Suppressor macrophage treated with lipopolysaccharide for 1 hour (primary cell): ENCODE measurements at places on chromosomes 4 and X.

- no peak for DNase-seq
These were observed 8.4 kb upstream of the MSMO1 start for GRCh38 chr4:165319030-165319429.

GRCh38 chr4:110850461-110851442 is 227.9 kb upstream of the PITX2 start:
- no peak for DNase-seq

- no peak for DNase-seq
These were observed 74.3 kb upstream of the IQCM start for GRCh38 chr4:149889991-149890390.

- no peak for DNase-seq
These were observed 13.0 kb downstream of the RGN start for GRCh38 chrX:47091149-47091775.

- DNase-seq, result peak; percentile 57
These were observed at the start of gene OPHN1 for GRCh38 chrX:68433155-68433980. Gene OPHN1, minus strand, starts transcription at chrX:68433495. Its CDS starts 475 bp downstream, at chrX:68433020.

GRCh38 chrX:150334100-150334499 is 29.0 kb upstream of the MAMLD1 start:
- no peak for DNase-seq

DNA sequence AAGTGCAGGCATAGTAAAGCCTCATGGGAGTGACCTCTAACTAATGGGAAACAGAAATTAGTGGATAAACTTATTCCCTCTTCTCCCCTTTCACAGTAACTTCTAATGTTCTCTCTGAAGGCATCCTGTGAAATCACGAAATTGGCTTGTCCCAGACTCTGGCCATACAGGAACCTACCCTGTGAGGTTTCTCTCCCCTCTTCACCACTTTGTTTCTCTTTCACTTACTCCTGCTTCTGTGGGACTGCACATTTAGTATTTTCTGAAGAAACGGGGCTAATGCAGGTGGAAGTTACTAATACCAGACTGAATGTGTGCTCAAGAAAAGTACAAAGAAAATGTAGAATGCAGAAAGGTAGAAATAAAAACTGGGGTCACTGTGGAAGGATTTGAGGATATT is 20.0 kb downstream of the ZNF330 start:
- no peak for DNase-seq

DNA sequence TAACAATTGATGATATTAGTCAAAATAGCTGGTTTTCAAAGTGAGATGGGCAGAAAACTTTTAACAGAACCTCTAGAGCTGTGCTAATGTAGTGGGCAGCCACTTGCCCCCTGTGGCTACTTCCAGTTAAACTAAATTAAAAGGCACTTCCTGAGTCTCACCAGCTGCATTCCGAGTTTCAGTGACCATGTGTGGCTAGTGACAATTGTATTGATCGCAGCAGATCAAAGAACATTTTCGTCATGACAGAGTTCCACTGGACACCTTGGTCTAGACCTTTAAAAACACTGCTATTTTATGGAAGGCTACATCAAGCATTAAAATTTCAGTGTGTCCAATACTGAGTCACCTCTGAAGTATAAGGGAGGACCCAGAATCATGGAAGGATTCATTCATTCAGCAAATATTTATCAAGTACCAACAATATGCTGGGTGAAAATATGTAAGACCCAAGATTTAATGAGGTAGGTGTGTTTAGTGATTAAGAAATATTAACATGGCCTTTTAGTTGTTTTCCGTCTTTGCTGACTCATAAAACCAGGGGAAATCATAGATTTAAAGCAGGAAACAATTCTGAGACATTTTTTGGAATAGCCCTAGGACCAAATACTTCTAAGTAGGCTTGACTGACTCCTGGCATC is 5.1 kb upstream of the FAT1 start:
- no peak for DNase-seq

GRCh38 chrX:43716144-43716543 is 60.0 kb downstream of the MAOA start:
- no peak for DNase-seq

DNA sequence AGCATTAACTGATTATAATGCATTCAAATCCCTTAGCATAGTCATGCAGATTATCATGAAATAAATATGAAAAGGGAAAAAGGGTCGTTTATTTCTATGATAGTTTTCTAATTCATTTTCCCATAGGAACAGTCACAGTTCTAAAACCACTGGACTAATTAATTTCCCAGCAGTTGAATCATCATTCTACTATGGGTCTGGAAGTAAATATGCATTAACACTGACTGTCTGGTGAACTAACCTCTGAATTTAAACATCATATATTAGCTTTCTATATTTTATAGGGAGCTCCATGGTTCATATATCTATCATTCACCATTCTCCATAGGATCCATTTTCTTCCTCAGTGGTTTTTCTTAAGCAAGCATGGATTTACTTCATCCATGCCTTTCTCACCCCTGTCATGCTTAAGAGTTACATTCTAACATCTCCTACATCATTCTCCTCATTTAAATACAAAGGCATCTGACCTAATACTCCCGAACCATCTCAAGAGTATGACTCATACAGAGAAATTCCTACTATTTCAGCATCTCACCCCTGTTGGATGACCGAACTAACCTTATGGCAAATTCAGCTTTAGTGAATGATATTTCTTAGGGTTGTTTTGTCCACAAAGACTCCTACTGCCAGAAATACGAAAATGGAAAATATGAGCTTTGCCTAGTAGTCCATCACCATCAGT is 198.7 kb upstream of the ADAMTS3 start:
- DNase-seq, result peak; percentile 1

DNA sequence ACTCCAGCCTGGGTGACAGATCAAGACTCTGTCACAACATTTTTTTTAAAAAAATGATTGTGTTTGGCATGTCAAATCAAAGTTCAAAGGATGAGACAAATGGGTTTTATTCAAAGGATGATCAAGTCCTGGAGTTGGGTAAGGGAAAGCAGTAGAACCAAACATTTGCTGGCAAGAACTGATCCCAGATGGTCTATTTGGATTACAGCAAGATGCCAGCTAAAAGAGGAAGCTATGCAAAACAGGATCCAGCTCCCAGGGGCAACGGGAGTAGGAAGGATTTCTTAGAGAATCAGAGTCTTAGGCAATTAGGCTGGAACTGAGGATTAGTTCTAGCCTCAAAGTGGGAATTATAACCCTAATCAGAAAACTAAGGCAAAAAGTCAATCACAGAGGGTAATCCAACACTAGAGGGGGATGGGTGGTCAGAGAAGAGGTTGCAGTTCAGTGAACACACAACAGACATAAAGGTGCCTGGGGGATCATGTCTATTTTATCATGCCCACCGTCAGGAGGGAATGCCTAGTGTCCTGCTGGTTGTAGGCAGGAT is 133.0 kb upstream of the PLS3 start:
- DNase-seq, result no peak

DNA sequence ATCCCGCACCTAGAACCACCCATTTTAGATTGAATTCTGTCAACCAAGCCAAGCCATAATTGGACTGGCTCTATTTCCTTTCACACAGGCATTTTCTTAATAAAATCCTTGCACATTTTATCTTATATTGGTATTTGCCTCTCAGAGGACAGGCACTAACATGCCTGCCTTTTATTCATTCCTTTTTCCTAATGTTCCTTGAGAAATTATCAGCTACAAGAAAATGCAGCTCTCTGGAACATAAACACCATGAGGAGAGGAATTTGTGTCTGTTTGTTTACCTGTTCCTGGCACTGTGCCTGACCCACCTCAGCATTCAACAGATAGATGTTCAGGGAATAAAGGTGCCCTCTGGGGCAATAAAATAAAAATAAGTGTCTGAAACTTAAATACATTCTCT is 116.2 kb downstream of the PDHA2 start:
- no peak for DNase-seq

- no peak for DNase-seq
These were observed 27.4 kb downstream of the PRSS12 start for GRCh38 chr4:118325431-118325830.

DNA sequence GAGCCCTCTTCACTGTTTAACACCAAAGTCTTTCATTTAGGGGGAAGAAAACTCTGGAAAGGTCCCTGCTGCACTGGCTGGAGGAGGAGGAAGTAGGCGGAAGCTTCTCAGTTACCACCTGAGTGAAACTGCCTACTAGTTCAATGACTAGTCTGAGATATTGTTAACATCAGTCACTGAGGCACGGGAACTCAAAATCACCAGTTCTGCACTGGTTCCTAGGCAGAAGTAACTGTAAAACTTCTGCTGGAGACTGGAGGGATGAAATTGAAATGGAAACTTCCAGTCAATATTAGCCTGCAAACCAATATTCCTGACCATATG is 178.3 kb downstream of the SNCA start:
- no peak for DNase-seq

DNA sequence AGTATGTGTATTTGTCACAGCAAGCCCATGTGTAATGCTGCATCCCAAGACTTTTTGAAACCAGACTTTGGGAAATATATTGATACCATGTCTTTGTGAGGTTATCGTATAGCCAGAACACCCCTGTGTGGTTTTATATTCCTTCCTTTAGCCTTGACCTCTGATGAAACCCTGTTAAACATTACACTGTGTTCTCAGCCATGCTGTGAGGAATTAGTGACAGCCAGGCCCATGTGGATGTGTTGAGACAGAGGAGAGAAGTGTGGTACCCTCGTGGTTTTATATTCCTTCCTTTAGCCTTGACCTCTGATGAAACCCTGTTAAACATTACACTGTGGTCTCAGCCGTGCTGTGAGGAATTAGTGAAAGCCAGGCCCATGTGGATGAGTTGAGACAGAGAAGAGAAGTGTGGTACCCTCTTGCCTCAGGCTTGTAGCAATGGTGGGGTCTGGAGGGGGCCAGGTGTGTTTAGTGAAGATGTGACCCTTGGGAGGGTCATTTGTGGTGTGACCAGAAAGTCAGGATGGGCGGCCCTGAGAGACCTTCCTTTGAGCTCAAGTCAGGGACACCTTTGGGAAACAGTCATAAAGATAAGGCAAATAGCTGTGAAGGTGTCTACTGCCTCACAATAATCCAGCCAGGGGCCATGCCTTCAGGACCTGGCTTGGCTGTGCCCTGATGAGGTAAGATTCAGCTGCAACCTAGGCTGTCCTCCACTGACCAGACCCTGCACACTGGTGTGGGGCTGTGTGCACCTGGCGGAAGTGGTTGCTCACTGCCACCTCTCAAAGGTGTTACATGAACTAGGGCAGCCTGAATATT is 110.0 kb downstream of the IRF2 start:
- DNase-seq, result no peak

DNA sequence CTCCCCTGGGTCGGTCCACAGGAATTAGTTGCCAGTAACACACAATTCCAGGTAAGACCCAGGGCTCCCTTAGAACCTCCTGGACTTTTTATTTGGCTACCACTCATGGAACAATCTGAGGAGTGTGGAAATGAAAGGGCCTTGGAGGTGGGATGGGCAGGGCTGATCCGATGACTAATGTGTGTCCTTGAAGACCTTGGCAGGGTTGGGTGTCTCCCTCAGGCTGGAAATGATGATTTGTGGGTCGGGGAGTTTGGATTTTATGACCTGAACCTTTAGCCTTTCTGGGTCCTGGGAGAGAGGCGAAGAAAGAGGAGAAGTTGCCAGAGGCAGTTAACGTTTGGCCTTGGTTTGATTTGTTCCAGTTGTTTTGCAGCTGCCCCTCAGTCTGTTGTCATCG is 425.0 kb downstream of the MID1IP1 start:
- DNase-seq, result no peak

GRCh38 chrX:102833136-102833535 is 103.9 kb upstream of the RAB40AL start:
- no peak for DNase-seq

- peak; percentile 60 for DNase-seq
These were observed 1.8 kb downstream of the SEPTIN6 start for GRCh38 chrX:119690921-119691716.

DNA sequence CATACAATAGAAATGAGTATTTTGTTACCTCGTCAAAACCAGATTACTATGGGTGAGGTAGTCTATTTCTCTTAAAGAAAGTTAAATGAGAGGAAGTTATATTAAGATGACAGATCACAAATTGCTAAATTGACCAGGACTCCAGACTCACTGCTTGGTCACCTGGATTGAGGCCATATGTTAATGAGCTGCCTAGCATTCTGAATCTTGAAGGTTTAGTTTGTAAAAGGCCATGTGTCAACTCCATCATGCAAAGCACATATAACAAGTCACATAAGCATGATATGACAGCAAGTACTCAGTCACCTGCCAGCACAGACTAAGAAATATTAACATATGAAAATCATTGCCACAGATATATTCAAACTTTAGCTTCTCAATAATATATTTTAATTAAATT is 72.6 kb downstream of the EPHA5 start:
- DNase-seq, result no peak

DNA sequence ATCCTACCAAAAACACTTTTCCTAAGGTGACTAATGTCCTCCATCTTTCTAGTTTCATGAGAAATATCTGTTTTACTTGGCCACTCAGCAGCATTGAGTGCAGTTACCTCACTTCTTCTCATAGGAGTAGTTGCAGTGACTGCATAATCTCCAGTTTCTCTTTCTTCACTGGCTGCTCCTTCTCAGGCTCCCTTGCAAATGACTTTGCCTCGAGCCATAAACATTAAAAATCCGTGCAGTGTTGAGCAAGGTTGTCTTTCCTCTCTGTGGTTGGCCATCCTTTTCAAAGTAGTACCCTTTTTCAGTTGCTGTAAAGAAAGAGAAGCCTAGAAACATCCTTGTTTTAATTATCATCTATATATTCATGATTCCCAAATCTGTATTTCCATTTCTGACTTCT is 10.2 kb upstream of the PRKG2 start:
- no peak for DNase-seq

GRCh38 chr4:3427134-3427476 is 14.7 kb upstream of the HGFAC start:
- DNase-seq, result no peak

- no peak for DNase-seq
These were observed 31.6 kb upstream of the SOD3 start for GRCh38 chr4:24763631-24764297.

GRCh38 chr4:136898590-136899248 is 633.6 kb downstream of the PCDH18 start:
- no peak for DNase-seq

- DNase-seq, result no peak
These were observed 150.0 kb upstream of the PSAPL1 start for GRCh38 chr4:7584606-7585159.

DNA sequence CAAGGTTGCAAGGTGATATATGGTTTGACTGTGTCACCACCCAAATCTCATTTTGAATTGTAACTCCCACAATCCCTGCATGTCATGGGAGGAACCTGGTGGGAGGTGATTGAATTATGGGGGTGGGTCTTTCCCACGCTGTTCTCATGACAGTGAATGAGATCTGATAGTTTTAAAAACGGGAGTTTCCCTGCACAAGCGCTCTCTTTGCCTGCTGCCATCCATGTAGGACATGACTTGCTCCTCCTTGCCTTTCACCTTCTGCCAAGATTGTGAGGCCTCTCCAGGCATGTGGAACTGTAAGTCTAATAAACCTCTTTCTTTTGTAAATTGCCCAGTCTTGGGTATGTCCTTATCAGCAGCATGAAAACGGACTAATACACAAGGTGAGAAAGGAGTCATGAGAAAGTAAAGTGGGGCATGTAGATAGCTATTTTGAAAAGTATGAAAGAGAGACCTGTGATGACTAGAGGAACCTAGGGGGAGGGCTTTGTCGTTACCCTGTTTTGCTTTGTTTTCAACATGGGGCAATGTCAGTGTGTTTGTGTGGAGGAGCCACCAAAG is 6.3 kb downstream of the ZBTB49 start:
- no peak for DNase-seq

- no peak for DNase-seq
These were observed 8.5 kb downstream of the NKX3-2 start for GRCh38 chr4:13535708-13536361.
